ENCODE measurements at places on chromosomes 5 and 9.

GRCh38 chr9:133369422-133369821 is 6.4 kb downstream of the SURF4 start:
- DNase-seq, result no peak

DNA sequence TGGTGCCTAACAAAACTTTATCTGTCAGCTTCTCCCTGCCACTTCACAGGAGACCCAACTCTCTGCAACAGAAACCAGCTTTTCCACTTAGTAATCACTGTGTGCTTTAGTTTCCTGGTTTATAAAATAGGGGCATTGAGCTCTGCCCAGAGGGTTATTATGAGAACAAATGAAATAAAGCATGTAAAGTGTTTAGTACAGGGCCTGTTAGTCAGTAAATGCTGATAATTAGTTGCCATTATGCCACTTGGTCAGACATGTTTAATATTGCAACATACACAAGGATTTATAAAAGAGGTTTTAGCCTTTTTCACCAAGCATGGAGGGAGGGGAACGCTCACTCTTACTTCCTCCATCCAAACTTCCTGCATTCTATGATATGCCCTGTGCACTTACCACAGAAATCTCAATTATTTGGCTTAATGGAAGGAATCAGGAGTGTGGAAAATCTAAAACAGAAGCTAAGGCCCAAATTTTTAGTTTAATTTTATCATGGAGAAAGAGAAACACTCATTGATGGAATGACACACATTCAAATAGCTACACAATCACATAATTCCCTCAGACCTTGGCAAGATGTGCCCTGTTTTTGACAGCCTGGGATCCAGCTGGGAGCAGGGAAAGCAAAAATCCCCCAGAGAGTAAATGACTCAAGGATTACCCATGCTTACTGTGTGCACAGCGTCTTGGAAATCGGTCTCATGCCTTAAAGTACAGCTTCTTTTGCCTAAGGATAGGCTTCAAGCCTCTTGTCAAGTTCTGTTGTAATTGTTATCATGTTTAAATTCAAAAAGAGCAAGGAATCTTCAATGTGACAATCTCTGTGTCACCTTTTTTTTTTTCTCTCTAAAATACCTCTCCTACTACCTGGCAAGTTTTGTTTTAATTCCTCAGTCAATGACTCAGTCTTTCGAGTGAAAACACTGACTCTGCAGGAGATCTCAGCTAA is 34.0 kb downstream of the ZNF474 start:
- DNase-seq, result peak; percentile 92

DNA sequence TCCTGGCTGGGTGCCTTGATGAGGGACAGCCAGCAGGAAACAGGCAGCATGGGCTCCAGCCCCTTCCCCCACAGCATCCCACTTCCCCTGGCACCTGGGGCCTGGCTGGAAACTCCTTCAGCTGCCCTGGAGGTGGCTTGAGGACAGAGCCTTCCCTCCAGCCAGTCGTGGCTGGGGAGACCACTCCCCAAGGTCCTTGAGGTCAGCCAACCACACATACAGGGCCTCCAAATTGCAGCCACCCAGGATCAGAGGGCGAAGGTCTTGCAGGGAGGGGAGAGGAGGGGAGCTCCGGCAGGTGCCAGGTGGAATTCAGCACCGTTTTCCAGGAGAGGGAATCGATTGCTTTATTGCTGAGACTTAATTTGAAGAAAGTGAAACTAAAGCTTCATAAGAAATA is 280.4 kb downstream of the PBX3 start:
- DNase-seq, result no peak

DNA sequence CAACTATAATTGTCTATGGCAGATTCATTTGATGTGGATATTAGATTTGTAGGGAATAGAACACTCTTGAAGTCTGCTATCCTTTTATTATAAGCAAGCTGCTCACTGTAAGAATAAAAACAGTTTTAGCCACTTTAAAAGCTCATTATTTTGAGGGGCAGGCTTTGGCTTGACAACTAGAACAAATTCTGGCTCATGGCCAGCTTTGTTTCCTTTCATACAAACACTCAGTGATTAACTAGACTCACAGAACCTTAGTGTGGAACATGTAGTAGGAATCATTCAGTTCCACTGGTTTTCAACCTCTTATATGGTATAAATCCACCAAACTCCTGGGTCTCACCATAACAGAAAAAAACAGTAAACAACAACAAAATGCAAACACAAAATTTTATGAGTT is 27.4 kb upstream of the CEP120 start:
- DNase-seq, result no peak
